ENCODE measurements at places on chromosomes 5 and 9.

DNA sequence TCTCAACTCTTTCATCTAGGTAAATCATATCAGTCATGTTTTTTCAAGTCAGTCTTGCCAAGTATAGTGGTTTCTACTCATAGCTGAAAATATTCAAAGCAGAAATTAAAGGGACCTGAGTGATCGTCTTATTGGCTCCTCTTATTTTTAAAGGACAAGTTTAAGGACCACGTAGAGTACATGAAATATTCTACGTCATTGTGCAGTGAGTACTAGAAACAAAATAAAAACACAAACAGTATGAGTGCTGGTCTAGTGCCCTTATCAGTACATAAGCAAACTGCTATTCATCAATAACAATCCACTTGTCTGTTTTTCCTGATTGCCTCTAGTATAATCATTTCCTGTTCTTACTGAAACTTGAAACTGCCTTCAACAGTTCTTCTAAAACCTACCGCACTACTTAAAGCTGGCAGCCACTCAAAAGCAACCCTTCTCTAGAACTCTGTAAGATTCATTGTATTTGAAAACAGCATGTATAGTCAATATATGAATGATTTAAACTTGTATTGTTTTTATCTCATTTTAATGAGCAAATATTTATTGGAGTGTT lies 853.7 kb downstream of the TAF11L14 start:
- no peak for DNase-seq

DNA sequence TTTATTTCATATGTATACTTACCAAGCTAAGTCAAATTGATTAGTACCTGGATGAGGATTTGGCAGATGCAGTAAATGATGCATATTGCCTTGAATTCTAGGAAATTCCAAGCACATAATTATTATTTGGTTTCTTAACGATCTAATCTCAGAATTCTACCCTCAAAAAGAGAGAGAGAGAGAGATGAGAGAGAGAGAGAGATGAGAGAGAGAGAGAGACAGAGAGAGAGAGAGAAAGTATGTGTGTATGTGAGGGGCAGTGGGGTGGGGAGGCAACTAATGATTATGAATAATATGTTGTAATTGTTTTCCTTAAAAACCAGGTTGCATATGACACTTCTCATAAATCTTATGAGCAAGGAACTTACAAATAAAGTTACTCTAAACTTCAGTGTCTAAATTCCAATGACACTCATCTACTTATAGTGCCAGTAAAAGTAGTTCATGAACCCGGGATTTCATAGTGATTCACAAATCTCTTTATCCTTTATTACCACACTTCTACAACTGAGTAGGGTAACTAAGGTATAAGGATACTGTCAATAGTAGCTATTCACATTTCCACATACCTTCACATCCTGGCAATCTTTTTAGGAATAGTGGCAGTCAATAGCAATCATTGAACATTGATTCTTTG lies 60.5 kb upstream of the EDIL3 start:
- DNase-seq = no peak

DNA sequence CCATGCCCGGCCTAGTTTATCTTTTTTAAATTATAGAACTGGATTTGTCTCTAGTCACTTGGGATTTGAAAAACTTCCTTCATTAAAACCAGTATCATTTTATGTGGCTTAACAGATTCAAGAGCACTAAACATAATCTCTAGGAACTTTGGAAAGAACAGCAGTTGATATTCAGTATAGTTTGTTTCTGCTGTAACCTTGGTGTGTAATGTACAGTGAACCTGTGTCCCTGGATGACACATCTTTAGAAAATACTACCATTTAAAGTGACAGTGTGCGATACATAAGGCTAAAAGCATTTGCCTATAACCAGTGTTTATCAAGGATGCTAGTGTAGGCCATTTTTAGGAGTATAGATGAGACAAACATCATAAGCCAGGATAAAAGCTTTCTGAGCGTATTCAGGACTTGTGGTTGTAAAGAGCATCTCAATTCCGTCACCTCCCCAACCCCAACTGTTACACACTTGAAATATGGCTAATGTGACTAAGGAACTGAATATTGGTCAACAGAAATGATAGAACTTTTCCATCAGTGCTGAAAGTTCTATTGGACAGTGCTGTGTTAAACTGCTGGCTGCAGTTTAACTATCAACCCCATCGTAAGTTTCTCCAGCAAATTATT lies 4.4 kb downstream of the SNX18 start:
- no peak for DNase-seq

DNA sequence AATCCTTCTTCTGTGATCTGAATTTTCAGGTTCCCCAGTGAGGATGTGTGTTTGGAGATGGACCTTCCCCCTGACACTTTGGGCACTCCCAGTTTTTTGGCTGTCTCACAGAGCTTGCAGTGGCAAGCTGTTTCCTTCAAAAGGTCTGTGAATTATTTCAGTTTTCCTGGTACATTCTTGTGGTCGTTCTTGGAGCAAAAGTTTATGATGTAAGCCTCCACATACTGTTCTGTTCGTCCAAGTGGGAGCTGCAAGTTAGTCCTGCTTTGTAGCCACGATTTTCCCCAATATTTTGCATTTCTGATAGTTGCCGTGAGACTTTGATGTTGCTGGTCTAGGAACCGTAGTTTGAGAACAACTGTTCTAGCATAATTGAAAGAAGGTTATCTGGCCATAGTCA lies 88.3 kb downstream of the MTAP start:
- no peak for DNase-seq

- no peak for DNase-seq
These were observed 93.6 kb upstream of the TNC start for GRCh38 chr9:115211413-115212124.

DNA sequence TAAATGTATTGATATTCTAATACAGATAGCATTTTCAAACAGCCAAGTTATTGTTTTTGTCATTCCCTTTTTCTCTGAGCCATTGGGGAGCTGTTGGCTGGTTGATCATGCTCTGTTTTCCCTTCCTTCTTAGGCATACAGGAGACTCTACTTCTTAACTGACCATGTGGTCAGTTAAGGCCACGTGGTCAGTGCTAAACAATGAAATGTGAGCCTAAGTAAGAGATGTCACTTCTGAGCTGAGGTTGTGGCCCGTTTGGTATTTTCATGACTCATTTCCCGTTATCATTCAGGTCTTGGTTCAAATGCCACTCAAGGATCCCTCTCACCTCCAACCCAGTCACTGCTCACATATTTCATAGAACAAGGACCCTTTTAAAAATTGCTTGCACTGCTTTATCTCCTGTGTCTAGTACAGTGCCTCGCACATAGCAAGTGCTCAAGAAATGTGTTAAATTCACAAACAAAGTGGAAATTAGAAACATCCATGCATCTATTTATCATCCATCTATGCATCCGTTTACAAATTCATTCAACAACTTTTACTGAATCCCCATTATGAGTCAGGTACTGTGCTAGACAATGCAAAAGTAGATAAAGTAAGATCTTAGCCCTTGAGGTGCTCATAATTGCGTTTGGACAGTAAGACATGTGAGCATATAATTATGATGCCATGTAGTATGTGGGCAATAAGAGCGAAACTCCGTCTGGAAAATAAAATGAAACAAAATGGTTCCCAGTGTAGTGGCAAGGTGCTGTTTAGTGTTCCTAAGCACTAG lies 50.7 kb downstream of the ARRDC3 start:
- no peak for DNase-seq

DNA sequence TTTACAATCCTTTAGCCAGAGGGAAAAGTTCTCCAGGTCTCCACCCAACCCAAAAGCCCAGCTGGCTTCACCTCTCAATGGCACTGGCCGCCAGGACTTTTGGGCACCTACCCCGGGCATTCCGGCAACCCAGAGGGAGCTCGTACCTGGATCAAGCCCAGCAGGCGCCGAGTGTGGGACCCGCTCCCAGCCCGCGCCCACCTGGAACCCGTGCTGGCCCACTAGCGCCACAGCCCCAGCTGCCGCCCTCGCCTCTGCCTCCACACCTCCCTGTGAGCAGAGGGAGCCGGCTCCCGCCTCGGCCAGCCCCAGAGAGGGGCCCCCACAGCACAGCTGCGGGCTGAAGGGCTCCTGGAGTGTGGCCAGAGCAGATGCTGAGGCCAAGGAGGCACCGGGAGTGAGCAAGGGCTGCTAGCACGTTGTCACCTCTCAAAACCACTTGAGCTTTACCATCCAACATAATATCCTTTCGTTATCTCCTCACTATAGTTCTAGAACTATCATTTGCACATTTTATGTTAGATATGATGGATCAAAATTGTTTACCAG lies 69.7 kb downstream of the GCNT1 start:
- no peak for DNase-seq

- DNase-seq = no peak
These were observed 293.4 kb upstream of the IRX1 start for GRCh38 chr5:3302228-3302627.

GRCh38 chr9:108245901-108246300 lies 609.9 kb downstream of the ACTL7B start:
- no peak for DNase-seq

- no peak for DNase-seq
These were observed 139.3 kb upstream of the IER5L start for GRCh38 chr9:129317179-129318011.

- DNase-seq = no peak
These were observed 593.6 kb downstream of the MTRR start for GRCh38 chr5:8462565-8462964.

DNA sequence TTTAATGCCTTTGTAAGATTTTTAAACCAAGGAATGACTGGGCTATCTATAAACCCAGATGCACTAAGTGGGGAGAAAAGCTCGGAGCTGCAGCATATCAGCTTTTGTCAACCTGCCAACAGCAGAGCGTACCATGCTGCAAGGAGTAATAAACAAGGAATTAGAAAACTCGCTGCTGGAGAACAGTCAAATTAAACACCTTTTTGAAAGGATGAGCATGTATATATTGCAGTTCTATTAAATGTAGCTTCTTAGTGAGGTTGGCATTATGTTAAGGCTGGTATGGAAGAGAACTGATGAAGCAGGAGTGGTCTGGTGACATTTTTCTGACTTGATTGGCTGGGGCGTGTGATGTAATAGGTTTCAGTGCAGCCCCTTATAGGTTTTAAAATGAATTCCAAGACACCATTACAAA lies 74.7 kb downstream of the PIK3R1 start:
- no peak for DNase-seq

- DNase-seq = no peak
These were observed 1.9 kb downstream of the LRRC19 start for GRCh38 chr9:27003426-27004077.

- DNase-seq = peak; percentile 88
These were observed 1.3 kb downstream of the MAN2A1 start for GRCh38 chr5:109690975-109691574.

DNA sequence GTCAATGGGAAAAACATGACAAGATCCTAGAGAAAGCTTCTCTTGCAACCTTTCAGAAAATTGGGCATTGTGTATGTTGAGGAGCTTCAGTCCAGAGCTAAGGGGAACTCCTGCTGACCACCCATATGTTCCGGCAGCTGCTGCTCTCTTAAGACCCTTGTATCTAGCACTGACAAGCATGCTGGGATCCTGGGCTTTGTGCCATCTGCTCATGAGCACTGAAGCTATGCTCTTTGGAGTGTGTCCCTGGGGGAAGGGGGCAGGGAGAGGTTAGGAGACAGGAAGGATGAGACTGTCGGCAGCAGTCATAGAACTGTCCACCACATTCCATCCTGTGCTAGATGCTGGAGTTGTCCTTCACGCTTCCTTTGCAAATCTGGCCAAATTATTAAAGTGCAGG lies 109.3 kb downstream of the JAKMIP2 start:
- DNase-seq = peak; percentile 31

- no peak for DNase-seq
These were observed 4.1 kb upstream of the PRDM12 start for GRCh38 chr9:130660326-130660682.

- no peak for DNase-seq
These were observed 25.1 kb downstream of the ZNF474 start for GRCh38 chr5:122154491-122154890.

GRCh38 chr9:88056876-88057275 lies 81.4 kb downstream of the SPATA31C2 start:
- DNase-seq = no peak

DNA sequence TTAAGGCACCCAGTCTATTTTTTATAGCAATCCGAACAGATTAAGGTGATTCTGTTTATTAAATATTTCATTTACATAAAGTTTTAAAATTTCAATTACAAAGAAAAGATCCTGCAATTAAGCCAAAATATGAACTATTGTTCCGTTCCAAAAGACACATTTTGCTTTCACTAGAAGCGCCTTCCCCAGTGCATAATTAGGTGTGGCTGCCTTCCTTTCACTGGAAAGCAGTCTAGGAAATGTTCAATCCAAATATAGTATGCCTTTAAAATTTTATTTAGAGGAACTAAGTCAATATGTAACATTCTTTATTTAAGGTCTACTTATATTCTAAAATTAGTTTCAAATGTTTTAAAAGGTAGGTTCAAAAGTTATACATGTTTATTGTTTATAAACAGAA lies 7.6 kb downstream of the CTNNAL1 start:
- DNase-seq = no peak

DNA sequence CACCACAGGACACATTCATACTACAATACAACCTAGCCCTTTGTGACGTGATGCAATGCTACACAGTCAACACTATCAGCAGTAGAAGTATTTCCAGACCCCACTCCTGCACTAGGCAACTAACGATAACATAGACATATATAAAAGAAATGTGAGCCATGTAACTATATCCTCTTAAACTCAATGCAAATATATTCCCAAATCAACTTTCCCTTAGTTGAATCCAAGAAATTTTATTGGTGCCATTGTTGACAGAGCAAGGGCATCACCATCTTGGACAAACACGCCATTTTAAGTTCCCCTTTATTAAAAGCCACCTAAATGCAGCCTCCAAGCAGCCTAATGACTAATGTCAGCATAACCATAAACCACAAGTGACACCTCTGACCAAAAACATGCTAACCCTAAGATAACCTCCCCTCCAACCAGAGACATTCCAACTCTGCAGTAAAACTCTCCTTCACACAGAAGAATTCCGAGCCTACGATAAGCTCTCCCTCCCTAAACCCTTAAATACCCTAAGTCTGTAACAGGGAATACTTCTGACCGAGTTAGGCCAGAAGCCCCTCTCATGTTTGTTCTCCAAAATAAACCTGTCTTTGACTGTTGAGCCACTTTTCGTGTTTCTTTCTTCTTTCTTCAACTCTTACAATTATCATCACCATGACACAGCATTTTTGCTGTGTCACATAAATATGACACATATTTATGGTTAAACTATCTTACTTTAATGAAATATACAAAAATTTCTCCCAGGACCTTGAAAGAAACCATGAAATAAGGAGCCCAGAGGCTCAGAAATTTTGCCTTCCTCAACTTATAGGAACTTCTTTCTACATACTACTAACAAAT lies 1497.8 kb downstream of the EFNA5 start:
- DNase-seq = no peak

DNA sequence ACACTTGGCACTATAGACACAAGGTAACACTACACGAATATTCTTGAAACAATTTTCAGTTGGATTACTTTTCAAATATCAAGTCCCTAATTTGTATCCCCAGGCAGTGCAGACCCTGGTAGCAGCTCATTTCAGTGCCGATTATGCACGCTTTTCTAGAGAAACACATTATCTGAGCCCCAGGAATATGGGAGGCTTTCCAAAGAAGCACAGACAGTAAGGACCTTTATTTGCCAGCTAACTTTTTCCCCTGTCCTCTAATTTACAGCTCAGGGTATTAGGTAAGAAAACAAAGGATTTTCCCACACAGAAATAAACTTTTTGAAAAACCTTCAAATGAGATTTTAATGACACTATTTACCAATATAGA lies 852.3 kb upstream of the DMAC1 start:
- peak; percentile 19 for DNase-seq

- no peak for DNase-seq
These were observed 717.1 kb upstream of the ZNF608 start for GRCh38 chr5:125463466-125464092.
